ENCODE measurements at places on chromosomes 16 and 17.

- no peak for DNase-seq
These were observed 32.4 kb upstream of the RPTOR start for GRCh38 chr17:80512233-80512632.

GRCh38 chr17:57574040-57574513 lies 171.0 kb downstream of the CCDC182 start:
- DNase-seq = peak; percentile 28

GRCh38 chr17:45298546-45299285 lies 18.1 kb downstream of the MAP3K14 start:
- DNase-seq = no peak

DNA sequence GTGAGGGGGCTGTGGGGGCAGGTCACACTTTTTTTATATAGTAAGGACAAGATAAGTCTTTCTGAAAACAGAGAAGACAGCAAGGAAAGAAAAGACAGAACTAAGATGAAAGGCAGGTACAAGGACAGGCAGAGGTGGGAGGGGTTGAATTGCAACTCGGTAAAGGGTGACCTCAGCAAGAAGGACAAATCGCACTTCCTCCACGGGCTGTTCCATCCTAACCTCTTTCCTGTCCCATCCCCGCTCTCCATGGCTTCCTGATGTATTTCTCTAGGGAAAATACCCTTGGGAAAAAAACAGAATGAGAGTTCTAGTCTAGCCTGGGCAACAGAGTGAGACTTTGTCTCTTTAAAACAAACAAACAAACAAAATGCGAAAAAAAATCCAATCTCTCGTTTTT lies 57.3 kb downstream of the ARHGAP17 start:
- DNase-seq = no peak

DNA sequence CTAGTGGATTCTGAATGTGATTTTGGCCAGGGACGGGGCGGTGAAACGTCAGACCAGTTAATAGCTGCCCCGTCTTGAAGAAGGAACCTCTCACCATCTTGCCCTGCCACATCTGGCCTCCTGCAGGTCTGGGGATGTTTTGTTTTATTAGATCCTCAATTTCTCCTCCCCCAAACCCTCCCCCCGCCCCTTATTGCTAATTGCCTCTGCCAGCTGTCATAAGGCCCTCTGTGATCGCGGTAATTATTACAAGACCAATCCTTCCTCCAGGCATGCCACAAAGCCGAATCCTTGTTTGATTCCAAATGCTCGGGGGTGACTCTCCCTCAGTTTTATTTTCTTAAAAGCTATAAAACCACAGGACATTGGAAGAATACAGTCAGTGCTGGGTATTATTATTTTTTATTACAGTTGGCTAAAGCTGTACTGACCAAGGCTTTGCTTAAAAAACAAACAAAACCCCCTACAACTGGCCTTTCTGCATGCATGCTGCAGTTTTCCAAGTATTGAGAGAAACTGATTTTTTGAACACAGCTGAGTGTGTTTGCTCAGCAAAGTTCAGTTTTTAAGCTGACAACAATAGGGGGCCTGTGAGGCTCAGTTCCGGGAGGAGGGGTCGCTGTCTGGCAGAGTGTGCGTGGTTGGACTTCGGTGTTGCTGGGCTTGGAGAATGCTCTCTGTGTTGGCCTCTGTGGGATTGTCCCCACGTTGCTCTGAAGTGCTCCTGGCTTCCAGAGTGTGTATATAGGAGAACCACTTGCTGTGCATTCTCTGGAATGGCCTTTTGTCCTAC lies 1.7 kb downstream of the KSR1 start:
- DNase-seq = no peak

DNA sequence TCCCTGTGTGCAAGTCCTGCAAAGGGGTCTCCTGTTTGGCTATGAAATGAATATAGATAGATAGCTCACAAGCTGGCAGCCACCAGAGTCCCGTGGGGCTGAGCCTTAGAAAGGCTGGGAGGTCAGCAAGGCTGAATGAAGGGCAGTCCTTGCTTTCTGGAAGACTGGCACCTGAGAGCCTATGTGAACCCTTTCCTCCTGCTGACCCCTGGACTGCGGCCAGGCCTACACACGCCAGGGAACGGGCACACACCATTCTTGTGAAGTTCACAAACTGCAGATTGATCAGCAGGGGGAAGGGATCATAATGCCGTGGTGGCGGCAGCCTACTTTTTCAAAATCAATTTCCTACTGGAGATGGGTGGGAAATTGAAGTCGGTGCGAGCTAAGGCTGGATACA lies 985 bp upstream of the C17orf107 start:
- no peak for DNase-seq

GRCh38 chr16:66652661-66653360 lies 43.7 kb downstream of the CMTM4 start:
- DNase-seq = no peak

GRCh38 chr17:50027881-50028735 lies 27.8 kb upstream of the ITGA3 start:
- DNase-seq = no peak

- DNase-seq = no peak
These were observed 181.3 kb downstream of the CDH13 start for GRCh38 chr16:82808036-82808435.

Measured in NCI-H2029 (cell line).